ENCODE measurements at places on chromosomes 7 and 10. TPM values are rescaled to one million over a fixed set of nuclear protein-coding genes. Genes with fewer than 3 reads are reported as not detected.
A peak's percentile ranks its signal among the peaks of the same experiment; 100 is the strongest.

- no peak for DNase-seq
These were observed 264.3 kb upstream of the INHBA start for GRCh38 chr7:41967156-41967555.

GRCh38 chr10:19816411-19817230 lies at the start of gene PLXDC2:
PLXDC2 (plus strand) TSS chr10:19816432.
- DNase-seq, result peak; percentile 2

DNA sequence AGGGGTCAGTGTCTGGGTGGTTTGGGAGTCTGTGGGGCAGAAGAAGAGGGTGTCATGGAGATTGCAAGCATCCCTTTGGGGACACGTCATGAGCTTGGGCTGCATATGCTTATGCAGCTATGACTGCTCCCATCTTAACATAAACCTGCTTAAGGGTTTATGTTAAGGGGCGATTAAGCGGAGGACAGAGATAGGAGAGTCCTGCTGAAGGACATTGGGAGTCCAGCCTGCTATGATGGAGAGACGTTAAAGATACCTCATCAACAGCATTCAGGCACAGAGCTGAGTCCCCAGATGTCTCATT lies 76.8 kb upstream of the AKR1E2 start:
- no peak for DNase-seq

DNA sequence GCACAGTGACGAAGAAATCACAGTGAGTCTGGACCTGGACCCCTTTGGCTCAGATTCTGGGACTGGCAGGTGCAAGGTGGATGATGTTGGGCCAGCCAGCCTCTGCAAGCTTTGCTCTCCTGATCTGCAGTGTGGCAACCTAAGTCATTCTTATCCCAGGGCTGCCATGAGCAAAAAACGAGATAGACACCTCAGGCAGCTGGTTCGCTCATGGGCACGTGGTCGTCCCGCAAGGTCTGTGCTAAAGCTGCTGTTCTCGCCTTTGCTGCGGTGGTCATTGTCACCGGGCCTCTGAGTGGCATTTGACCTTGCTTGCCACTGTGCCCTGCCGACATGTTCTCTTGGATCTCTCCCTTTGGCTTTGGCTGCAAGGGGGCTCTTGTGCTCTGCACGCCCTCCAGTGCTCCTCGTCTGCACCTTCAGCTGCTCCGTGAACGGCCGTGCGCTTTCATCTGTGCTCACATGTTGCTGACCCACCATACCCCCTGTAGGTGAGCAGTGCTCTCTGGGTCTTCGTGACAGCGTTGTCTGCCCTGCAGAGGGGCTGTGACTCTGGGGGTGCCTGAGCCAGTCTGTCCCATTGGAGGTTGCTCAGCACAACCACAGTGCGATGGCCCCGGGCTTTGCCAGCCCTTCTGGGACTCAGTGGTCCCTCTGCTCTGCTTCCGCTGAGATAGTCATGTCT lies 317.0 kb downstream of the GLRX3 start:
- DNase-seq, result no peak

GRCh38 chr10:131818510-131819234 lies 82.1 kb upstream of the PPP2R2D start:
- no peak for DNase-seq

GRCh38 chr10:69407621-69408301 lies 9.0 kb downstream of the TACR2 start:
- DNase-seq, result no peak

DNA sequence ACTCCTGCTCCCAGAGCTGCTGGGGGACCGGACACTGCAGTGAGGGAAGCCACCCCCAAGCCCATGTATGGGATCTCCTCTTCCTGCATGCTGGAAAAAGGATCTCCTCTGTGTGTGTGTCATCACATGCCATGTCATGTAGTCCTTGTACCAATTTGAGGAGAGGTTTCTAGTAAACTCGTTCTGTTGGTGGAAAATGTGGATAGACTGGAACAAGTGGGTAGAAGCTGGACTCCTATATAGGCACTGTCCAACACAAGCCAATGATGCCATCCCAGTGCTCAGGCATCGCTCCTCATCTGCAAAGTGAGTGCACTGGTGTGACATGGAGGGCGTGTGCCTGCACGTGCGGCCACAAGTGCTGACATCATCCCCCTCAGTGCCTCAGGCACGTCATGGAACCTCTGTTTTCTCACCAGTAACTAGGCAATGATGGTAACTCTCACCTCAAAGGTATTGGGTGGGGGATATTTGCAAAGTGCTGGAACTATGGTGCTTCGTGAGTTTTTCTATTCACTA lies 19.3 kb downstream of the MYO1G start:
- DNase-seq, result no peak

DNA sequence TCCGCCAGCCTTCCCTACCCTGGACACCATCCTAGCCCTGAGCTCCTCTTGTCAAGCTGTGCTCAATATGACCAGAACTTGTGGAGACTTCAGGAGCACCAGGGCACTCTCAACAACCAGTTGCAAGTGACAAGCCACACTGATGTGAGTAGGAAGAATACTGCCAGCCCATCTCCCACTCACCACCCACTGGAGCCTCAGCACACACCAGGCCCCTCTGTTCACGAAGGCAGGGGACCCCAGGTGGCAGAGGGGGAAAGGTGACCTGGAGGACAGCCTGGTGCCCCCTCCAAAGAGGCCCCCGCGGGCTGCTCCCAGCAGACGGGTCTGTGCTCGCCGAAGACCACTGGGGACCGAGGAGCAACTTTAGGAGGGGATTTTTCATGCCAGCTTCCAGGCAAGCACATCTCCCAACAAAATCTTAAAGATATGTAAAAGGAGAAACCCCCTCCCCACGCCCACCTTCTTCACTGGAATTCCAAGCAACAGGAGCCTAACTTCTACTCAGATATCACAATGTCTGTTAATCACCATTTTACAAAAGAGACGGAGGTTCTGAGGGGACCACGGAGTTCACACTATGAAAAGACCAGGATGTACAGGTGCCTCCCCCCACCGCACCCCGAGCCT lies 1.0 kb downstream of the MMD2 start:
- DNase-seq, result no peak

- DNase-seq, result no peak
These were observed 274.6 kb downstream of the KCND2 start for GRCh38 chr7:120547605-120548004.

DNA sequence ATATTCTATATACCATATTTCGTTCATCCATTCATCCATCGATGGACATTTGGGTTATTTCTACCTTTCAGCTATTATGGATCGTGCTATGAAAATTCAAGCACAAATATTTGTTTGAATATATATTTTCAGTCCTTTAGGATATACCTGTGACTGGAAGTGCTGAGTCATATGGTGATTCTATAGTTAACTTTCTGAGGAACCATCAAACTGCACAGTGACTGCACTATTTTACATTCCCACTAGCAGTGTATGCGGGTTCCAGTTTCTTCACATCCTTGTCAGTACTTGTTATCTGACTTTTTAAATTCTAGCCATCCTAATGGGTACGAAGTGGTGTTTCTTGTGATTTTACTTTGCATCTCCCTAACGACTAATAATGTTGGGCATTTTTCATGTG lies 104.0 kb downstream of the MAPK8 start:
- DNase-seq, result no peak

GRCh38 chr10:29132551-29133111 lies 156.2 kb upstream of the LYZL1 start:
- no peak for DNase-seq

- no peak for DNase-seq
These were observed 80.6 kb downstream of the ARHGAP21 start for GRCh38 chr10:24642921-24643678.

DNA sequence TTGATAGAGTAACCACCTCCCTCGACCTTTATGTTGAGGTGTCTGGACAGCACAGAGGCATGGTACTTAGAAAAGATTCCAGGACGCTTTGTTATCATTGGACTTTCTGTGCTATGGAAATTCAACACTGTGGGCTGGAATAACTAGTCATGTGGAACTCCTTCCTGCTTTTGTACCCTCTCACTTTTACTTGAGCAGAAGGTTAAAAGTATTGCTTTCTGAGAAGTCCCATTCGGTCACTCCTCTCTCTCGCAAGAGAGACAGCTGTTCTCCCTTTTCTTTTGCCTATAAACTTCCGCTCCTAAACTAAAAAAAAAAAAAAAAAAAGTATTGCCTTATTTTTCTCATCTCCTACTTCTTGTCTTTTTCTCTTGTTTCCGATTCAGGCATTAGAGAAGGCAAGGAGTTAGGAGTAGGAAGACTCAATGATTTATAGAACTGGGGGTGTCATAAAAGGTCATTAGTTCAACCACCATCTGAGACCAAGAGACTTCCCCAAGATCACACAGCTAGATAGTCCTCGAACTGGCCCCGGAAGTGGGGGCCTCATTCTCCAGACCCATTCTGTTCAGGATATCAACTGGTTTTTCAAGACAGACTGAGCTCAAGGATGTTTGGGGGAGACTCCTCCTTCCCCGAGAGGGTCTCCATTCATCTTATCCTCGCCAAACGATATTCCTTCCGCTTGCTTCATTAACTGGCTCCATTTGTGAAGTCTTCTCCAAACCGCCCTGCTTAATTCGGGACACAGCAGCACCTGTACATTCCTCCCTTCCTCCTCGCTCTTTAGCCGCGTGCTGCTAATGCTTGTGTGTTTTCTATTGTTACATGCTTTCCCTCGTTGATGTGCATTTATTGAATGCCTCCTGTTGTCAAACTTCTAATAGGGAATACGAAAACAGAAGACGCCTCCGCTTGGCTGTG lies 995 bp upstream of the INPP5F start:
- DNase-seq, result no peak

- no peak for DNase-seq
These were observed 559 bp downstream of the KCNMA1 start for GRCh38 chr10:77636967-77637531.

DNA sequence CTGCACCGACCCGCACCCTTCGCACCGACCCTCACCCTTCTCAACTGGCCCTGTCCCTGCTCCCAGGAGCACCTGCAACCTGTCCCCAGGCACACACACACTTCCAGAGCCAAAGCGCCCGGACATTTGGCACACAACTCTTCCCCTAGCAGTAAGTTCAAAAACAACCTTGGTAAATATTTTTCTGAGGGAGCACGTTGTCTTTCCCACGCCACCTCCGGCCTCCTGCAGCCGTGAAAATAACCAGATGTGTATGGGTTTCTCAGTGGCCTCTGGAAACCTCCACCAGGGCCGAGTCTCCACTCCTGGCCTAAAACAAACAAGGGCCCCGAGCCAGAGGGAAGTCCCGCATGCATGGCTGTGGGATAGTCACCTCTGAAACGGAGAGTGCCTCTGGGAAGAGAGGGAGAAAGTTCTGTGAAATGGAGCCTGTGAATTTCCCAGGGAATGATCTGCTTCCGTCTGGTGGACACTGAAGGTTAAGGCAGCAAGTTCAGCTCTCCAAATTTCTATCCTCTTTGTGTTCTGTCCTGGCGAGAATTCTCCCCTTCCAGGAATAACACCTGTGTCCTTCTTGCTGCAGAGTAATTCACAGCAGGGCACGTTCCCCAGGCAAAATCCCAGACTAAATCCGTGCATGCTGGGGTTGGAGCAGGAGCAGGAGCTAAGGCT lies 15.8 kb downstream of the PODXL start:
- DNase-seq, result no peak

DNA sequence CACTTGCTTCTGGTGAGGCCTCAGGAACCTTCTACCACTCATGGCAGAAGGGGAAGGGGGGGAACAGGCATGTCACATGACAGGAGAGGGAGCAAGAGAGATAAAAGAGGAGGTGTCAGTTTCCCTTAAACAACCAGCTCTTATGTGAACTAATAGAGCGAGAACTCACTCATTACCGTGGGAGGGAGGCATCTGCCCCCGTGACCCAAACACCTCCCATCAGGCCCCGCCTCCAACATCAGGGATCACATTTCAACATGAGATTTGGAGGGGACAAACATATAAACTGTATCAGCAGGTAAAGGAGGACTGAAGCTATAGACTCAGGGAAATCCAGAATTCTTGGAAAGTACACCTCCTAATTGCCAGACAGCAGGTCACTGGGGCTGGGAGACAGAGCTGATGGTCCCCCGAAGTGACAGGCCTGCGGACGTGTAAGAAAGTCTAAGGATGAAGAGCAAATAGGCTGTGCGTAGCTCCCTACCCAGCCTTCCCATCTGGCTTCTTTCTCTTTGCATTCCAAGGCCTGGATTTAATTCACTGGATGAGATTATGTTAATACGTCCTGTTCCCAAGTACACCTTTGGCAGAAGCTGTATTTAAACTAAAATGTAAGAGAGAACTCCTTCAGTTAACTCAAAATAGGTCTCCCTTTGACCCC lies 186.7 kb upstream of the LYZL2 start:
- no peak for DNase-seq

DNA sequence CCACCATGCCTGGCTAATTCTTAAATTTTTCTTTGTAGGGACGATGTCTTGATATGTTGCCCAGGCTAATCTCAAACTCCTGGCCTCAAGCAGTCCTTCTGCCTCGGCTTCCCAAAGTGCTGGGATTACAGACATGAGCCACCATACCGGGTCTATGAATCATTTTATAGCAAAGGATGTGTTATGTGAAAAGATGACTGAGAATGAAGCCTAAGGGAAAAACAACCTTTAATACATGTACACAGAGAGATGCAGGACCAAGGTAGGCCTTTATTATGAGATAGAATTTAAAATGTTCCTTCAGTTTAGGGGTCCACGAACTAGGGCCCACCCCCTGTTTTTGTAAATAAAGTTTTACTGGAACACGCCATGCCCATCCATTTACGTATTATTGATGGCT lies 41.0 kb downstream of the UBE2H start:
- no peak for DNase-seq

DNA sequence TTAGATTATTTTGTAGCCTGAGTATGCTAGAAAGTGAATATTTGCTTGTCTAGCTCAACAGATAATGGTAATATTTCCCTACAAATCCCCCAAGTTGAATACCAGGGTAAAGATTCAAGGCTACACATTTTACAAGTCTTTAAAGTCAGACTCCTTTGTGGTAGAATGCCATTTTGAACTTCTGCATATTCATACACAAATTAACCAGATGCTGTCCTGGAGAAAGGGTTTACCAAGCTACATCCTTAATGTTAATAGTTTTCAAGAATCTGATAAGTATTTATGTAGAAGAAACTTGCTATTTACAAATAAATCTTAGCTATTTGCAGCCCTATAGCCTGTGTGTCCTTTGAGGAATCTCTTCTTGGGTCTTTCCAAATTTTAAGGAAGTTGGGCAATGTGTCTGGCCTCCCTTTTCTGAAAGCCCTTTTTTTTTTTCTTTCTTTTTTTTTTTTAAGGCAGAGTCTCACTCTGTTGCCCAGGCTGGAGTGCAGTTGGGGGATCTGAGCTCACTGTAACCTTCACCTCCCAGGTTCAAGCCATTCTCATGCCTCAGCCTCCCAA lies 82.6 kb downstream of the CPEB3 start:
- DNase-seq, result no peak

DNA sequence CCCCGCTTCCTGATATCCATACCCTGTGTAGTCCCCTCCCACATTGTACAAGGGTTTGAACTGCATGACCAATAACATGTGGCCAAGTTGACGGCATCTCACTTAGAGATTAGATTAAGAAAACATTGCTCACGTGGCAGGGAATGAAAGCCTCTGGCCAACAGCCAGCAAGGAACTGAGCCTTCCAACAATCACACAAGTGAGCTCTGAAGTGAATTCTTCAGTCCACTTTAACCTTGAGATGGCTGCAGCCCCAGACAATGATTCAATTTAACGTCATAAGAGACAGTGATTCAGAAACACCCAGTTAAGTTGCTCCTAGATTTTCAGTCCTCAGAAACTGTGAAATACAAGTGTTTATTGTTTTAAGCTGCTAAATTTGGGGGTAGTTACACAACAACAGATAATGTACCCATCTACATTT lies 165.9 kb upstream of the PLXNA4 start:
- DNase-seq, result no peak

The GNGT1 gene
- total RNA-seq, result not detected

The RBAK gene
- 11.3 TPM for total RNA-seq

The TACR2 gene
- not detected for total RNA-seq

The HOXA11 gene
- not detected for total RNA-seq

The ATOH7 gene
- not detected for total RNA-seq

The PILRA gene
- total RNA-seq, result 0.68 TPM

The PPP1R17 gene
- total RNA-seq, result not detected

The KDM7A gene
- 7.5 TPM for total RNA-seq

The TFPI2 gene
- not detected for total RNA-seq
